ENCODE measurements at places on chromosomes 2 and 18.

DNA sequence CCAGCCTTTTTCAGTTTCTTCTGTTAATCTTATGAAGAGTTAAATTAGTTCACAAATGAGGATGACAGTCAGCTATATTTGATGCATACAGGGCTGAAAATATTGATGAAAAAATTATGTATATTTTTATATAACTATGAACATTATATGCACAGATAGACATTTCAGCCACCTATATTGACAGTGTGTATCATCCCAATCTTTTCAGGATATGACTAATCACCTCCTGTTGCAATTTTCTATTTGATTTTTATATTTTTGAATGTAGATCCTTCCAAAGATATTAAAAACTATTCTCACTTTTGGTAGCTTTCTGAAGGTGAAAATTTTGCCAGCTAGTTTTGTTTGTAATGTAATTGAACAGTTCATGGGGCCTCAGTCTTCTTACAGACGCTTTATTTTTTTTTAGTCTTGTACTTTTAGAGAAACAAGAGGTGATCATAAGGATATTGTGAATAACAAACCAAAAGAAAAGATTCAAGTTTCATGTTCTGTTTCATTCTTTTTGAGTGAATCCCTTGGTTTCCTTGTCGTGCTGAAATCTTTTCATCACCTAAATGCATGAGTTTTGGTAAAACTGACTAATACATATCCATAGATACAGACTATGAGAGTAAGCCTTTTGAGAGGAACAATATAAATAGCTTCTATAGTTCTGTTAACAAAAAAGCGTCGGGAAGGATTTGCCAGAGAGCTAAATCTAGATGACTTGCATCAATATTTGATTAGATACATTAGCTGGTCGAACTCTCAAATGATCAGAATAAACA is 123.1 kb downstream of the ARHGAP15 start:
- no peak for DNase-seq

DNA sequence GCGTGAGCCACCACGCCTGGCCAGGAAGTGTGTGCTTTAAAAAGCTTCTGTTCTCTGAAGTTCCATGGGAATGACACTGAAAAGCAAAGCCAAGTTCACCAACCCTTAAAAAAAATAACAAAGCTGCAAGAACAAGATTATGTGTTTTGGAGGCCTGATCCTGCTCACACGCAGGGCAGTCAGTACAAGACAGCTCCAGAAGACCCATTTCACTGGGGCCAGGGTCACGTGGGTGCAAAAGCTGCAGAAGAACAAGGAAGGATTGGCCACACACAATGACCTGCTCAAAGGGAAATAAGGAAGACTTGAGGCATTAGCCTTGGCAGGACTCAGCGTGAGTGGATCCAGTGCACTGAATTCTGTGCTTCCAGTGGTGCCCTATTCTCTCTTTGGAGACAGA is 187.9 kb downstream of the NCK2 start:
- DNase-seq = no peak

- DNase-seq = no peak
Measured at GRCh38 chr2:145091967-145092366, 572.0 kb upstream of the ZEB2 start.

DNA sequence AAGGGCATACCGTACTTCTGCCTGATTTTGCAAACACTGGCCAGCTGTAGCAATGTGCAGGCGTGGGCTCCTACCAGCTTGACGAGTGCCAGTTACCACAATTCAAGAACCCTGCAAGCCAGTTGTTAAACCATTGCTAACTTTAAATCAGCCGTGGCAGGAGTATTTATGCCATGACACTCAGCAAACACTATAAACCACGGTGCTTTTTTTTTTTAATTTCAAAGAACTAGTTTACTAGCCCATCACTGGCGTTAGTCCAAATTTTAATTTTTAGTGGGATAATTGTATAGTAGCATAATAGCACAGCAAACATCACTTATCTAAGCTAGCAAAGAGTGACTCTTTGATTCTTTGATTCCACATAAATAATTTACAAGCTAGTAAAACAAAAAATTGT is 111.1 kb downstream of the COL4A4 start:
- DNase-seq = no peak

DNA sequence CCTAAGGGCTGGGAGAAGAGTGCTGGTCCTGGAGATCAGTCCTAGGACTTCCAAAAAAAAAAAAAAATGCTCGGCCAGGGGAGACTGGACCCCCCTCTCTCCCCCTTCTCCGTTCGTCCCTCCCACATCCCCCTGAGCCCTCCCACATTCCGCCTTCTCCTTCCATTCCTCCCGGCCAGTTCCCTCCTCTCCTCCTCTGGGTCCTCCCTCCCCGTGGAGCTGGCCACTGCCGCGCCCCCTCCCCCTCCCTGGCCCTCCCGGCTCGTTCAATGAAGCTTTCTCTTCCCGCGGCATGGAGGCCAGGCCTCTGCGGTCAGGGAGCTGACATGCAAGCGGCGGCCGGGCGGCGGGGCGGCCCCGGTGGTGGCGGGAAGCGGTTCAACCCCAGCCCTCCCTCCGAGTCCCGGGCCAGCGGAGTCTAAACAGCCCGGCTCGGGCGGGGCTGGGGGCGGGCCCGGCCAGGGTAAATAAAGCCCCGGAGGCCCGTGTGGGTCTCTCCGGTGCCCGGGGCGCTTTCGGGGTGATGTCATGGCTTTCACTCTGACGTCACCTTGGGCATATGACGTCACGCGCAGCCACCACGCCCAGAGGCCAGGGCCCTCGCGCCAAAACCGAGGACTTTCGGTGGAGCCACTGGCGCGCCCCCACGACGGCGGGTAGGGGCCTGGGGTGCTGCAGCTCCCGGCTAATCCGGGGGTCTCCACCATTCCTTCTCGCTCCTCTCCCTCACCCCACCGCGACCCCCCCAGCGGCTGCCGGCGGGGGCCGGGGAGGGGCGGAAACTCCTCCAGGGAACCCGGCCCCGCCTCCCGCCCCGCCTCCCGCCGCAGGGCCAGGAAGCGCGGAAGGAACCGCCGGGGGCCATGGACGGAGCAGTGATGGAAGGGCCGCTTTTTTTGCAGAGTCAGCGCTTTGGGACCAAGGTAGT is at the start of the genes DOK1 and LOXL3:
Gene DOK1, plus strand, starts transcription at position 829 of the 928 bp plus-strand sequence. Its CDS starts 35 bp downstream, at position 864.
Gene LOXL3, minus strand, starts transcription at position 51 of the 928 bp plus-strand sequence. CDS start 1,308 bp downstream, outside the sequence.
- DNase-seq = peak; percentile 80

- no peak for DNase-seq
Measured at GRCh38 chr2:184449760-184450159, 148.6 kb upstream of the ZNF804A start.

DNA sequence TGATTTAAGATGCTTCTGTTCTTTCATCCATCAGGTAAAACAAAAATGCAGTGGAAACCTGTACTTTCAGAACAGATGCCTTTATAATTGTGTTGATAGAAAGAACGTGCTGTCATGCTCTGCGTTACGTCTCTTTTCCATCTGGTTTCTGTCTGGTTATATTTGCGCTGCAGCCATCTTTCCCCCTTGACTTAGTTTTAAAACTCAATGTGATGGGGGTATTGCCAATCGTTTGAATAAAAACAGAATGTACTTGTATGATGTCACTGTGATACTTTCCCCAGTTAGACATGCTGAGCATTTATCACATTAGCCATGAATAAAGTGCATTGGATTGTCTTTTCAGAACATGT is 508.6 kb downstream of the ADCYAP1 start:
- no peak for DNase-seq

- no peak for DNase-seq
Measured at GRCh38 chr2:104046466-104046865, 807.4 kb upstream of the POU3F3 start.

GRCh38 chr2:236934656-236935055 is 151.0 kb upstream of the COPS8 start:
- DNase-seq = no peak

- no peak for DNase-seq
Measured at GRCh38 chr2:5022061-5022460, 670.1 kb upstream of the SOX11 start.

- peak; percentile 37 for DNase-seq
Measured at GRCh38 chr2:181677912-181678586, 2.3 kb downstream of the NEUROD1 start.

DNA sequence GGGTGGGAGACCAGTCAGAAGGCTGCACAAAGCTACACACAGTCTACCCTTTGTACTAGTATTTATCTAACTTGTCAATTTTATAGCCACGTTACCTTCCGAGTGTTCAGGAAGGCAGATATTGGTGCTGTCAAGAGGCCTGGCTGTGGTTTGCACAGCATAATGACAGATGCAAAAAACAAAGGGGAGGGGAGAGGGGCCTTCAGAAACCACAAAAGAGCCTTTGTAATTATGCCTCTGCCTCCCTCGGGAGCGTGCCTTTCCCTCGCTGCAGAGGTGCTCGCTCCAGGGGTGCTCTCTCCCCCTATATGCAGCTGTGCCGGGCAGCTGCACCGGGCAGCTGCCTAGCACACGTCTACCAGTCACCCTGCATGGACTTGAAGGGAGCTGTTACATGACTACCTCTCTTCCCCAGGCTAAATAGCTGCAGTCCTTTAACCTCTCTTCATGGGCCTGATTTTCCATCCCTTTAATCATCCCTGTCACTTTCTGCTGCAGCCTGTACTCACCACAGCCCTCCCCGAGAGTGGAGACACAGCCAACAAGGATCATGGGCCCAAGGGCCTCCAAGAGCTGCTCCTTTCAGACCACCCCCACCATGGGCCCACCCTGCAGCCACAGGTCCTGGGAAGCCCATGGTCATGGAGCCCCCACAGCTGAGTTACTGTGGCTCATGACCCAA is 168.4 kb upstream of the PKDCC start:
- DNase-seq = no peak

GRCh38 chr2:28717339-28717758 is 34.3 kb upstream of the PPP1CB start:
- DNase-seq = no peak

DNA sequence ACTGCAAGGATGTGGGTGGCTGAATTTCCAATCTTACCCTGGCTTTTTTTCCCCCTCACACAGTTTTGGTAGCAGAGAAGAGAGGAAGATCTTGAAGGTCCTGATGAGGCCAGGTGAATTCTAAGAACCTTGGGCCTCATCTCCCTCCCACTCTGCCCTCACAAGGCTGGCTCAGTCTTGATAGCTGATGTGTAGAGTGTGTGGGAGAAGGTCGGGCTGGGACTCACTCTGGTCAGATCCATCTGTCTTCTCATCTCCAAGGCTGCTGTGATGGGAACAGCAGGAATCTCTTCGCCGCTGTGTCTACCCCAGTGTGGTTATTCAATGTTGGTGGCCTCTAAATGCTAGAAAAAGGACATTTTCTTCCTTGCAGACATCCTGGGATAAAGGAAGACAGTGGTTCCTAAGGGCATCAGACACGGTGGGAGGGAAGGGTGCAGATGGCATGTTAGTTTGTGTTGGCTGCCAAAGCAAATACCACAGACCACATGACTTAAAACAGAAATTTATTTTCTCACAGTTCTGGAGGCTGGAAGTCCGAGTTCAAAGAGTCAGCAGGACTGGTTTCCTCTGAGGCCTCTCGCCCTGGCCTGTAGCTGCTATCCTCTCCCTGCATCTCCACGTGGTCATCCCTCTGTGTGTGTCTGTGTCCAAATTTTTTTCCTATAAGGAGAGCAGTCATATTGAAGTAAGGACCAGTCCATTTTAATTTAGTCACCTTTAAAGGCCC is 37.6 kb upstream of the MGAT4A start:
- no peak for DNase-seq

DNA sequence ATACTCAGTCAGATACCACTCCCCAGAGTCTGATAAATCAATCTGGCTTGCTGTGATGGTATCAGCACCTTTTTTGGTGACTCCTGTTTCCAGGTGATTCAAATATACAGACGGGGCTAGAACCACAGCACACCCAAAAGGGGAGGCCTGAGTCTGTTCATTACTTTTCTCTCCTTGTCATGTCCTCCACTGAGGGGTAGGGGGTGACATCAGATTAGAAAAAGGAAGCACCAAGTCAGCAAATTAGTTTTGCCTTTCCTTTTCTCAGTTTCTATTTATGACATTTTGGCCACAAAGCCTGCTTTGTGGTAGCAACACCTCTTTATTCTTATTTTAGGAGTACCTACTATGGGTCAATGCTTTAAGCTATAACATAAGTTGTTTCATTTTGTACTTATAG is 127.4 kb downstream of the CCDC102B start:
- DNase-seq = no peak

DNA sequence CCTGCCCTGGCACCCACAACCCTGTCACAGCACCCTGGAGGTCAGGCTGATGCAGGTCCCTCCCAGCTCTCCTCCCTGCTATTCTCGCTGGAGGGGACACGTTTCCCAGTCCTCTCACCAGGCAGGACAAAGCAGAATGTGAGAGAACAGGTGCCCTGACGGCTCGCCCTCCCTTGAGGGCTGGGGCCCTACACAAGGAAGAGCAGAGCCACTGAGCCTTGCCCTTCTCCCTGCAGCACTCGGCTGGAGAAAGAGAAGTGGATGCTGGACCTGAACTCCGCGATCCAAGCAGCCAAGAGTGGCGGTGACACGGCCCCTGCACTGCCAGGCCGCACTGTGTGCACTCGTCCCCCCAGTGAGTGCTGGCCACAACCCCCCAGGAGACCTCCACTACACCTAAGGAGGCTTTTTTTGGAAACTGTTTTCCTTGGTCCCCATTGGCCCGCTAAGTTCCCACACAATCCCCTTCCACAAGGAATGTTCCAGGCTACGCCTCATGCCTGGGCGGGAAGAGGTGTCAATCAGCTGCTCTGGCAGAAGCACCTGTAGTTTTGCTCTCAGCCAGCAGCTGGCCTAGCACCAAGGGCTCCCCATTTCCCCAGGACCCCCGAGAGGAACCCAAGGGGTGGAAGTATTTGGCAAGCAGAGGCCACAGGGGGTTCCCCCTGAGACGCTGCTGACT is 17.4 kb downstream of the STK25 start:
- no peak for DNase-seq

GRCh38 chr2:102013206-102014040 is 21.7 kb downstream of the IL1R2 start:
- DNase-seq = no peak

GRCh38 chr2:88857951-88858411 is 166.5 kb downstream of the RPIA start:
- DNase-seq = no peak

GRCh38 chr2:134682726-134683125 is 36.1 kb downstream of the TMEM163 start:
- no peak for DNase-seq

DNA sequence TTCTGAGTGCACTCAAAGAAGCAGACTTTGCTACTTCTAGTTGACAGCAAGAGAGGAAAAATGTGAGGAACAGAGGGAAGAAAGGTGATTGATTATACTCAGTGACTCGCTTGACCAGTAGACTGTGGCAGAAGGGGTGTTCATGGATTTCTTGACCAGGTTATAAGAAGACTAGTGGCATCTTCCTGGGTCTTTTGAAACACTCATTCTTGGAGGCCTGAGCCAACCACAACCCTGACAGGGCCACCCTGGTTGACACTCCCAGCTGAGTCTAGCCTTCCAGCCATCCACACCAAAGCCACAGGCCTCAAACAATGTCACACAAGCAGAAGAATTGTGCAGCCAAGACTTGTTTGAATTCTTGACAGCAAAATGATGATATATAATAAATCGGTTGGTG is 366.3 kb downstream of the SS18 start:
- no peak for DNase-seq

GRCh38 chr2:230356084-230356483 is 29.1 kb downstream of the SP140L start:
- no peak for DNase-seq

- DNase-seq = no peak
Measured at GRCh38 chr2:200609028-200609614, 23.3 kb downstream of the AOX1 start.
